Activated T-helper 2 cell treated with anti-CD3 and anti-CD28 coated beads, Interferon-gamma antibody, Interleukin-2, Interleukin-4, amounts not matched to agents 10 μg/mL and 5 μg/mL and 100 μg/mL, durations not matched to agents 14 hours and 24 hours and 36 hours (primary cell): ENCODE measurements at places on chromosomes 13 and 19. TPM values are rescaled to one million over a fixed set of nuclear protein-coding genes. Genes with fewer than 3 reads are reported as not detected.

The VSIG10L gene
- total RNA-seq: 9.5 and 10.4 TPM in 2 replicates

The FFAR1 gene
- total RNA-seq: 0.09 and 0.21 TPM in 2 replicates

The PRR22 gene
- total RNA-seq: 5.7 and 6.1 TPM in 2 replicates

The BRME1 gene
- total RNA-seq: 14.9 and 15.3 TPM in 2 replicates

DNA sequence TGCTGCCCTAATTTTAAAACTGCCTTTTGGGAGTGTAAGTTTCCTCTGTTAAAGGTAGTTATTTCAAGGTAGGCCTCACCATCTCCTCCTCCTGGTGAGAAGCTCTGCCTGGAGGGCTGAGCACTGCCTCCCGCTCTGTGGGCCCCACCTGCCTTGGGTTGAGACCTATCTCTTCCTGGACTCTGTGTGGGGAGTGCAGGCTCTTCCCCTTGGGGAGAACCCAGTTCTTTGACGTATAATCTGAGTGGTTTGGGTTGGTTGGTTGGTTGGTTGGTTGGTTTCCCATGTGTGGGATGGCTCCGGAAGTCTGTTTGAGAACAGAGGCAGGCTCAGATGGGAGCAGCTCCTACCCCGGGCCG, 39.1 kb downstream of the ACTN4 start:
- DNase-seq: peak; percentile 29

DNA sequence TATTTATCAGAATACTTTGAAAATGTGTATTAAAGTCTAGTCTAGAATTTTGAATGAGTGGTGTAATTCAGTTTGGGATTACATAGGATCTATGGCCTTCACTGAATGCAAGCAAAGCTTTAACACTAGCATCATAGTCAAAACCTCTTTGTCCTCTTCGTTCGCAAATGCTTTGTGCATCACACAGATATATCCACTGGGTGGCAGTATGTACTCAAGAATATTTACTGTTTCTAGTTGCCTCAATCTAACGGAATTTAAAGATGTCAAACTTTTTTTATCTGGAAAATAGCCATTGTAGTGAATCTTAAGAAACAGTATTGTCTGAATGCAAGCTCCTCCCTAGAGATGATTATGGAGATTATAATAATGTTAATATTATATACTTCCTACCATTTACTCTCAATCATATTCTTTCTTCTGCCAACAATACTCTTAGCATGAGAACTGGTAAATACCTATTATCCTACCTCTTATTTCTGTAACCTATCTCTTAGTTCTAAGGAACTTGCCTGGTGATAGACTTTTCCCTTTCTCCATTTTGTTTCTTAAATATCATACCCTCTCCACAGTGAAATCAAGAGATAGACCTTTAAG, 25.8 kb downstream of the LACC1 start:
- no peak for DNase-seq

GRCh38 chr19:1248786-1249297, 459 bp downstream of the MIDN start:
- DNase-seq: peak; percentile 80
